ENCODE measurements at places on chromosomes 11 and 22.
A peak's percentile ranks its signal among the peaks of the same experiment; 100 is the strongest.

DNA sequence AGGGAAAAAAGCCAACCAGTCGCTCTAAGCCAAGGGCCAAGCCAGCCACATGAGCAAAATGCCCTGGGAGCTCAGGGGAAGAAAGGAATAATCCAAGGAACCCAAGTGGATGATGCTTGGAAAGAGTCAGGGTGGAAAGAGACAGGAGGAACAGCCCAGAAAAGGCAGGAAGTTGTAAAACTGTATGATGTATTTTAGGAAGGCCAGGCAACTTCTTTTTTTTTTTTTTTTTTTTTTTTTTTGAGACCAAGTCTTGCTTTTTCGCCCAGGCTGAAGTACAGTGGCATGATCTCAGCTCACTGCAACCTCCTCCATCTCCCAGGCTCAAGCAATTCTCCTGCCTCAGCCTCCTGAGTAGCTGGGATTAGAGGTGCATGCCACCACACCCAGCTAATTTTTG, 1.6 kb downstream of the LGALS12 start:
- DNase-seq, result no peak

DNA sequence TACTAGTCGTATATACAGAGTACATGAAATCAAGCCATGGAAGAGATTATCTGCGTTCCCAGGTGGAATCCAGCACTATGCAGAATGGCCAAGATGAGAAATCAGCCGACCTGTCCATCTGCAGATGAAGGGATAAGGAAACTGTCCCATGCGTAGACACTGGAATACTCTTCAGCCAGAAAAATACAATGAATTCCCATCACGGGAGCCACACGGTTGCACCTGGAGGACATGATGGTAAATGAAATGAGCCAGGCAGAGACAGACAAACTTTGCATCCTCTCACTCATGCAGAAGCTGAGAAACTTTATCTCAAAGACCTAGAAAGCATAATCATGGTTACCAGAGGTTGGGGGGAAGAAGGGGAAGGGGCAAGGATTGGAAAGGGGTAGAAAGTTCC, 111.9 kb upstream of the TOP3B start:
- no peak for DNase-seq

DNA sequence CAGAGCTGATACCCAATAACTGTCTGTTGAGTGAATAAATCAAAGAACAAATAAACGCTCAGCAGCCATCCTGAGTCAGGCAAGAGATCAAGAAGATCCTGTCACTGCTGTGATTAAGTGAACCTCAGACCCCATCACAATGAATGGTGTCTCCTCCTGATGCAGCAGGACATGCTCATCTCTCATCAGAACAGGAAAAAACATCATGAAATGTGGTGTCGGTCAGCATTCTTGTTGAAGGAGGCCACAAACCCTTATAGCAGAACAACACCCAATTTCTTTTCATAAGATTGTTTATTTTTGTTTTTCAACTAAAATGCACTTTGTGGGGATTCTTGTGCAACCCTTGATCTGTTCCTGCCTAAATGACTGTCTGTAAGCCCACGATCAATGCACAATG, 60.3 kb downstream of the SYTL2 start:
- no peak for DNase-seq

DNA sequence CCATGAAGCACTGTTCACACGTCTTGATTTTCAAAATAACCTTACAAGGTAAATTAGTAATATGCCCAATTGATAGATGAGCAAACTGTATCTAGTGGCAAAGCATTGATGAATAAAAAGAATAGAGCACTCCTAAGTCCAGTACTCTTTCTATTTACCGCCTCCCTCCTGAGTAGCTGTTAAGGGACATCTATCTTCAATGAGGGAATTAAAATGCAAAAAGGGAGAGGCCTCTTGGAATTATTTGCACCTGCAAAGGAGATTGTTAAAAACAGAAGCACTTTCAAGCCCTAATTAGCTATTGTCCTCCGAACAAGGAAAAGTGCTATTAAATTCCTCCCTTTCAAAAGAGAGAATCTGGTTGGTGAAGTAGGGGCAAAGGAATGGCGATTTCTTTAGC, 6.8 kb upstream of the GALNT18 start:
- no peak for DNase-seq

DNA sequence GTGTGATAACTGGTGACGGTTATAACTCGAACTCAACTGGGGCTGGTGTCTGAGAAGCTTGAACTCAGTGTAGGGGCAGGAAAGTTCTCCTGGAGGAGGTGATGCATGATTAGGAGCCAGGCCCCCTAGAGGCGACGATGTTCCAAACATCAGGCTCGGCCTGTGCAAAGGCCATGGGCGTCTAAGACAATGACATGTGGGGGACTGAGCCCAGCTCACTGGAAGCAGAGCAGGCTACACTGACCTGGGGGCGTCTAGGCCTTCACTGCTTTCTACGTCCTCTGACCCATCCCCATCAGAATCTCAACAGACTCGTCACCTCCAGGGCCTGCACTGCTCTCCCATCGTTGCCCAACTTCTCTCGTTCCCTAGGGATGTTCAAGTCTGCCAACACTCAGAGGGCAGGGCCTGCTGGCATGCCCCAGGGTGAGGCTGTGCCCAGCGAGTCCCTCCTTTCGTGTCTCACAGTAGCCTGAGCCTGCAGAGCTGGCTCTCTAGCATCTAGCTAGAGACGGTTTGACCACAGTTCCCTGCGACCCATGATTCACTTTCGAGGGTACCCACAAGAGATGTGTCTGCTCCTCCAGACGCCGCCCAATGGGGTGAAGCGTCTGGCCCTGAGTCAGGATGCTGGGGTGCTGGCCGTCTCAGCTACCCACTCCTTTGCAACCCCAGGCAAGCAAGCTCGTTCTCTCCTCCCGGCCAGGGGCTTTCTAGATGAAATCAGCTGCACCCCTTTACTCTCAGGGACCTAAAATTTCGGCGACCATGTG, 1.1 kb upstream of the ATG16L2 start:
- DNase-seq, result peak; percentile 79

DNA sequence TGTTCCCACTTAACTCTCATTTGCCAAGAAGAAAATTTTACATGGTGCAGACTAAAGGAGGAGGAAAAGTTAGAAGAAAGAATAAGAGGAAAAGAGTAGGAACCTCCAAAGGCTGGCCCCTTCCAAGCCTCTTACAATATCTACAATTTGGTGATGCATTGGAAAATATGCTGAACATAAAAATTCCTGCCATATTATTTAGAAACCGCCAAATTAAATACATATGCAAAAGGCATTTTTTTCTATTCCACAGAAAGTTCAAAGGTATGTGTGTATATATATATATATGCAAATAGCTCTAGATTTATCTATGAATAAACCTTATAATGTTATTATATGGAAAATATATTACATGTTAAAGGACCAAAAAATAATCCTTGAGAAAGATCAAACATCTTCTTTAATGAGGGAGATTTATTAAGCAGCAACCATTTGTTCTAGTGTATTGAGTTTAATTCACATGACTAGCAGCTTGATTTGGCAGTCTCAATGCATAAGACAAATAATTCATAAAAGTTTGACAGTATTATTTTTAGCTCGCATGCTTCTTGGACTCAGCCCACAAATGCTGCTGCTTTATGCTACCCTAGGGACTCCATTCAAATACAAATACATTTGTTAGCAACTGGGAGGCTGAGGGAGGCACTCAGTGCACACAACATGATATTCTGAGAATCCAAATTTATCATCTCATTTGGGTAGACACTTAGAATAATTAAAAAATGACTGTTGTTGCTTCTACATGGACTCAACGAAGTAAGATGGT, 184.9 kb downstream of the SBF2 start:
- DNase-seq, result no peak

DNA sequence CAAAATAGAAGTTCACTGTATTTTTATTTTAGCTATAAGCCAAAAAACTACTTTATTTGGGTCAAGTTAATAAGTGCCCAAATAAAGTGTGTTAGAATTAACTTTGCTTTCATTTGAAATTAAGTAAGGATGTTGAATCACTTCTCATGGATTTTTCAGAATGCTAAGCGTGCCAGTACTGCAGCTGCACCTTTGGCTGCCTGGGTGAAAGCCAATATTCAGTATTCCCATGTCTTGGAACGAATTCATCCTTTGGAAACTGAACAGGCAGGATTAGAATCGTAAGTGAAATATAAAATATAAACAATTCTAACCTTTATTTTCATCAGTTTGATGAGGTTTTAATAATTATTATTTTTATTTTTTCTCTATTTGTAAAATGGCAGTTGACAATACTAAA, 113.6 kb downstream of the DYNC2H1 start:
- no peak for DNase-seq

GRCh38 chr22:48057116-48057835, 1294.8 kb downstream of the TBC1D22A start:
- DNase-seq, result no peak

DNA sequence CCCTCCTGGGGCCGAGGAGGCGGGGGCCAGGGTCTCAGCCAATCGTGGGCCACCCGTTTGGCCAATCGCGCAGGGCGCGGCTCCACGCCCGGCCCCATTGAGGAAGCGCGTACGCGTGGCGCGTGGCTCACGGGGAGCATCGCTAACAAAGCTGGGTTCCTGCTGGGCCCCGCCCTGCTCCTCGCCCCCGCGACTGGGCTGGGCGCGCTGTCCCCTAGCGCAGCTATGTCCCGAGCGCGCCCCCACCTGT, 614 bp upstream of the ASCL2 start:
- DNase-seq, result no peak

GRCh38 chr22:47199261-47199978, 437.0 kb downstream of the TBC1D22A start:
- DNase-seq, result no peak

DNA sequence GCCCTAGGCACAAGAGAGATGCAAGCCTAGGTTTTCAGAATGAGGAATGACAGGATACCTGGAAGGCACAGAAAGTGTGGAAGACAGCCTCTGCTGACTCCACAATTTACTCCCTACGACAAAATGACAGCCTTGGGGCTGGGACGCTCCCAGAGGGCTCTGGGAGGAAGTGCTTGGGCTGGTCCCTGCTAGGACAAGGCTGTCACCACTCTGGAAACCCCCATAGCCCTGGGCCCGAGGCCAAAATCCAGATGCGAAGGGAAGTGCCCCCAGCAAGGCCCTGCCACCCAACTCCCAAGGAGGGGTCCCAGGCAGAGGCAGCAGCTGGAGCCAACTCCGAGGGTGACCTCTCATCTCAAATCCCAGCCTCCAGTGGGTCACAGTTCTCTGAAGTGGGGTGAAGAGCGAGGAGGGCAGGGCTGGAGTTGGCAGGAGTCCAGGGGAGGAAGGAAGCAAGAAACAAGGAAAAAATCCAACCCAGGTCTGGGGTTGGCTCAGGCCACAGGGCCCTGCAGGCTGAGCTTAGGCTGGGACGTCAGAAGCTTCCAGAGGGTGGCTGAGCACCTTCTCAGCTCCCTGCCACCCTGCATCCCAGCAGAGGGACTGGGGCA, 6.3 kb upstream of the CDC42EP2 start:
- no peak for DNase-seq

DNA sequence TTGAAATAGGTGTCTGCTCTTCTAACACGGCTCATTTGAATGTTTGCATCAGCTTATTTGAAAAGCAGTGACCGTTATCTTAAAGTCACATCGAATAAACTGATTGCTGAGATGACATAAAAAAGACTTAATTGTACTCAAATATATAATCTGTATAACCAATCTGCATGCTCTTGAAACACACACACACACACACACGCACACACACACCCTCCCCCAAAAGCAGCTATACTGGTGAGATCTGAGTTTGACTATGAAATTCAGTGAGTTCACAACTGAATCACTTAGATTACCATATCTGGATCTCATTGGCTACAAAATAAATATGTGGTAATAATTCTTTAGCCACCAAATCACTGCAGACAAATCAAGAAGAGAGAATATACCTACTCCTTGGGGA, 3.8 kb upstream of the IFTAP start:
- no peak for DNase-seq

DNA sequence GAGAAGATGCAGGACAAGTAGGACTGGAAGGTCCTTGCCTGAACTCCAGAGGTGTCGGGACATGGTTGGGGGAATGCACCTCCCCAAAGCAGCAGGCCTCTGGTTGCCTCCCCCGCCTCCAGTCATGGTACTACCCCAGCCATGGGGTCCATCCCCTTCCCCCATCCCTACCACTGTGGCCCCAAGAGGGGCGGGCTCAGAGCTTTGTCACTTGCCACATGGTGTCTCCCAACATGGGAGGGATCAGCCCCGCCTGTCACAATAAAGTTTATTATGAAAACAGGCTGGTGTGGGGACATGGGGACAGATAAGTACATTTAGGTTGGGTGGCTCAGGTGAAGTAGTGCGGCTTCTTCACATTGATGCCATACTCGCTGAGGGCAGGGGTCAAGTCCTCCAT, 1.4 kb downstream of the TAF10 start:
- no peak for DNase-seq

GRCh38 chr11:61353131-61354067, 8.3 kb downstream of the CYB561A3 start:
- no peak for DNase-seq

DNA sequence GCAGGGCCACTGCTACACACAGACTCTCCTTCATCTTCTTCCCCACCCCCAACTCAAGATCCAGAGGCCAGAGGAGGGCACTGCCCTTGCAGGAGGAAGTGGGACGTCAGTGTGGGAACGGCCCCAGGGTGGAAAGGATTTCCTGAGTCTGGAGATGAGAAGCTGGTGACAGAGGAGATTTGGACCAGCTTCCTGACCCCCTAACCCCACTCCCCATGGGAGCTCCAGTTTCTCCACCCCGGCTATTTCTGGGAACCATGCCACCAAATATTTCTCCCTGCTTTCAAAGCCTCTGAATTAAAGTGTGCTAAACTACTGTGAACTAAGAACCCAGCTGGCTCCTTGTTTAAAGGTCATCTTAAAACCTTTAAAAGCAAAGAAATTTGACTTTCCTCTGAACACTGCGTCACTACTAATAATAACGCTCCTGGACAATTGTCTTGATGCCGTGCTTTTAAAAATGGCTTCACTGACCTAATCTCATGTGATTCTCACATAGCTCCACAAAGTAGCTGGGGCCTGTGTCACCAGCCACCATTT, 46.6 kb downstream of the CWC15 start:
- no peak for DNase-seq

GRCh38 chr11:119523539-119524157, 100.7 kb upstream of the THY1 start:
- no peak for DNase-seq

DNA sequence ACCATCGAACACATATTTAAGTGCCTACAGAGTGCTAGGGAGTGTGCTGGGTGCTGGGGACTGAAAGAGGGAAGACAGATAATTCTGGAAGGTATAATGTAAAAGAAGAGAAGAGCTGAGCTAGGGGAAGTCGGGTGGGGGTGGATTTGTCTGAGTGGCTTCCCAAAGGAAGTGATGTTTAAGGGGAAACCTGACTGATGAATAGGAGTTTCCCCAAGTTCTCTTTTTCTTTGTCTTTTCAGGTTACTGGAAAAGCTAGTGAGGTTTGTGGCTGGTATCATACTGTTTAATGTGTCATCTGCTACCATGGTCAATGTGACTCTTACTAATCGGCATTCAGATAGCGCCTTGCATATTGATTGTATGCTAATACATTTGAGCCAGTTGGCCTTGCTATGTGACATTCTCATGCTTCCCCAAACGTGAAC, 151.6 kb upstream of the MTMR2 start:
- DNase-seq, result peak; percentile 50

- no peak for DNase-seq
These were observed 47.5 kb downstream of the IGLL5 start for GRCh38 chr22:22935056-22935545.

- peak; percentile 25 for DNase-seq
These were observed 160.5 kb downstream of the DDX10 start for GRCh38 chr11:108825381-108825780.

GRCh38 chr11:86243396-86243795, 1.2 kb upstream of the EED start:
- DNase-seq, result no peak

GRCh38 chr11:108929241-108929640, 264.4 kb downstream of the DDX10 start:
- peak; percentile 93 for DNase-seq

GRCh38 chr11:35412285-35412684, 7.1 kb downstream of the SLC1A2 start:
- no peak for DNase-seq

Data from mammary epithelial cell (primary cell).